ENCODE measurements at places on chromosomes 1 and 21.

GRCh38 chr1:94358630-94359599 is 59.3 kb upstream of the ABCD3 start:
- no peak for DNase-seq

DNA sequence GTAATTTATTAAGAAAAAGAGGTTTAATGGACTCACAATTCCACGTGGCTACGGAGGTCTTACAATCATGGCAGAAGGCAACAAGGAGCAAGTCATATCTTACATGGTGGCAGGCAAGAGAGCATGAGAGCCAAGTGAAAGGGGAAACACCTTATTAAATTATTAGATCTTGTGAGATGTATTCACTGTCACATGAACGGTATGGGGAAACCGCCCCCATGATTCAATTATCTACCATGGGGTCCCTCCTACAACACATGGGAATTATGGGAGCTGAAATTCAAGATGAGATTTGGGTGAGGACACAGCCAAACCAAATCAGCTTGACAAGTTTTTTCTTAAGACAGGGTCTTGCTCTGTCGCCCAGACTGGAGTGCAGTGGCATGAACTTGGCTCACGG is 14.3 kb downstream of the DAP3 start:
- no peak for DNase-seq

GRCh38 chr1:85467929-85468540 is 3.1 kb upstream of the DDAH1 start:
- DNase-seq: no peak

GRCh38 chr1:86231076-86231475 is 74.5 kb upstream of the COL24A1 start:
- DNase-seq: no peak

GRCh38 chr1:206036663-206037455 is 13.2 kb upstream of the CTSE start:
- no peak for DNase-seq

DNA sequence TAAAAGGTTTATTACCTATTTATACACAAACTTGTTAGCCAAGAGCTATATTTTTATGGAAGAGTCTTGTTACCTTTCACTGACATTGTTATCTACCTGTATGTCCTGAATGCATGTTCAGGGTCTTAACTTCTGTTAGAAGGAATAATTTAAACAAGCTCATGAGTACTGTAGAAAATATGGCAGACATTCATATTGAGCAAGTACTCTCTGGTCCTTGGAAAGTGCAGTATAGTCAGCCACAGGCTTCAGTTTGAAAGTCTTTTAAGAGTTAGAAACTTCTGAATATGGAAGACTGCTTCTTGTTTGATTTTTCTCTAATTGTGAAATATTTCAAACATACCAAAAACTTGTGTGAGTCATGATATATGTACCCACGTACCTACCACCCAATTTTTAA is 16.6 kb downstream of the DIP2A start:
- no peak for DNase-seq

DNA sequence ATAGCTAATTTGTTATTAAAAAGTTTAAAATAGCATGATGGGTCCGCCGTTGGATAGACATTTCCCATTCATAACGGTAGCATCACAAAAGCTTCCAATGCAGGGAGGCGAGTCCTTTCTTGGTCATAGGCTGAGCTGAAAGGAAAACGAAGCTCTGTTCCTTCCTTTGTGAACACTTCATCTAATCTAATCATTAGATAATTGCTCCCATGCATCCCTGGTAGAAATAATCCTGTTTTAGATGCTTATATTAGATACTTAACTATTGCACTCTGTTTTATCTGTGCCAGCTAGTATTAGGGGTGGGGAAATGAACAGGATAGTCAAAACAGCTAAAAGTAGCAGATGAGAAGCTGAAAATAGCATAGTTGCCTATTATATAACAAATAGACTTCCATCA is 215.0 kb downstream of the SLC35F3 start:
- no peak for DNase-seq

- no peak for DNase-seq
These were observed 9.2 kb upstream of the GJB3 start for GRCh38 chr1:34771573-34772371.

- DNase-seq: no peak
These were observed 86.7 kb upstream of the MARK1 start for GRCh38 chr1:220441211-220441610.

- no peak for DNase-seq
These were observed 152.7 kb downstream of the DAB1 start for GRCh38 chr1:57270927-57271698.

- no peak for DNase-seq
These were observed 390 bp upstream of the S100A9 start for GRCh38 chr1:153357076-153357852.

- no peak for DNase-seq
These were observed 170.6 kb downstream of the PDE4B start for GRCh38 chr1:65963156-65963888.

- no peak for DNase-seq
These were observed 112.5 kb downstream of the ZC3H11B start for GRCh38 chr1:219500327-219500897.

GRCh38 chr1:229984310-229984991 is 82.6 kb upstream of the GALNT2 start:
- DNase-seq: no peak

- no peak for DNase-seq
These were observed 20.9 kb downstream of the RIT1 start for GRCh38 chr1:155890251-155890650.

- no peak for DNase-seq
These were observed 87.5 kb upstream of the RHOU start for GRCh38 chr1:228647523-228648444.

GRCh38 chr21:44714905-44715304 is 3.5 kb upstream of the TSPEAR start:
- DNase-seq: no peak

- DNase-seq: no peak
These were observed 138.0 kb upstream of the SAMSN1 start for GRCh38 chr21:14684071-14684470.

GRCh38 chr1:52668711-52669110 is 29.4 kb downstream of the COA7 start:
- no peak for DNase-seq

DNA sequence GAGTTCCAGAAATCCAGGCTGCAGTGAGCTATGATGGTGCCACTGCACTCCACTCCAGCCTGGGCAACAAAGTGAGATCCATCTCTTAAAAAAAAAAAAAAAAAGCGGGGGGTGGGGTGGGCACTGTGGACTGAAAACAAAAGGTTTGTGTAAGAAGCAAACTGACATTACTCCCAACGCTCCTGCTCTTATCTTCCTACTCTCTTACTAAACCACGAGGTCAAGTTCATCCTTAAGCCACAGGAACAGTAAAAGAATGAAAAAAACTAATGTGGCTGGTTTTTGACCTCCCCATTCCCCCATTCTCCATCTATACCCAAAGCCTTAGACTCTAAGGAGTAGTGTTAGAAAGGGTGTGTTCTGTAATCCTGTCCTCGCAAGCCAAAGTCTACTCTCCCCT is 30.8 kb downstream of the TFAP2E start:
- no peak for DNase-seq

DNA sequence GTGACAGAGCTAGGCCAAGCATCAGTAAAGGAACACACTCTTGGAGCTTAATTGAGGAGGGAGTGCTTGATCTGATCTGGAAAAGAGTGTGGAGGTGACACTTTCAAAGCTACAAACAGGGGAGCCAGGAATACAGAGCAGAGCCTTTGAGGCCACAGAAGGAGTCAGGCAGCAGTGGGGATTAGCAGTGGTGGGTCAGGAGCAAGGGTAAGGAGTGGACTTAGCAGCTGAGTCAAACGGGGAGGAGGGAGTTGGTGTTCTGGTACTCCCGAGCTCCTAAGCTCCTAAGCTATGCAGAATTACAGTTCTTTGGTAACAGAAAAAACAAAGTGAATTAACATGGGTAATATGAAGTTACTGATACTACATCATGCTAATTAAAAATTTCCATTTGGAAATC is 14.5 kb downstream of the RAB4A start:
- no peak for DNase-seq

GRCh38 chr21:39445321-39446269 is at the start of gene LCA5L:
Gene LCA5L (minus strand): TSS chr21:39445778. CDS start chr21:39428493, 17,285 bp downstream.
- DNase-seq: peak; percentile 83

GRCh38 chr1:33013791-33014190 is 22.9 kb downstream of the AK2 start:
- no peak for DNase-seq

DNA sequence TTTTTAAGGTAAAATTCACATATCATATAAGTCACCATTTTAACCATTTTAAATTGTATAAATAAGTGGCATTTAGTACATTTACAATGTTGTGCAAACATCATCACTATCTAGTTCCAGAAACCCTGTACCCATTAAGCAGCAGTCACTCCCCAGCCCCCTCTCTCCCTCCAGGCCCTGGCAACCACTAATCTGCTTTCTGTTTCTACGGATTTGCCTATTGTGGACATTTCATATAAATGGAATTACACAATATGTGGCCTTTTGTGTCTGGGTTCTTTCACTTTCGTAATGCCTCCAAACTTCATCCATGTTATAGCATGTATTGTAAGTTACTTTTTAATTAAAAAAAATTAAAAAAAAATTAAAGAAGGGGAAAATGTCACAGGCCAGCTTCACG is 58.0 kb upstream of the RAB3GAP2 start:
- no peak for DNase-seq
